Activated naive CD8-positive, alpha-beta T cell treated with anti-CD3 and anti-CD28 coated beads, Interleukin-2, amount 10 ng/mL, durations not matched to agents 7 days and 5 days (primary cell): ENCODE measurements at places on chromosomes 2 and 18. TPM values are rescaled to one million over a fixed set of nuclear protein-coding genes. Genes with fewer than 3 reads are reported as not detected.
A peak's percentile ranks its signal among the peaks of the same experiment; 100 is the strongest.

Gene EPAS1
- total RNA-seq: 11.7 TPM

Gene LCT
- 0.39 TPM for total RNA-seq

Gene TAF4B
- total RNA-seq: 7.3 TPM

Gene TYMS
- 306 TPM for total RNA-seq

Gene CCBE1
- not detected for total RNA-seq

Gene OST4
- 302 TPM for total RNA-seq

Gene ANKRD62
- total RNA-seq: not detected

- peaks cover 3% of the 10 kb centered on the region for H3K4me1 ChIP-seq
- DNase-seq: no peak
- H3K27me3 ChIP-seq: no peaks in the 10 kb centered on the region
Measured at GRCh38 chr2:205994344-205994743, 91.6 kb downstream of the INO80D start.

DNA sequence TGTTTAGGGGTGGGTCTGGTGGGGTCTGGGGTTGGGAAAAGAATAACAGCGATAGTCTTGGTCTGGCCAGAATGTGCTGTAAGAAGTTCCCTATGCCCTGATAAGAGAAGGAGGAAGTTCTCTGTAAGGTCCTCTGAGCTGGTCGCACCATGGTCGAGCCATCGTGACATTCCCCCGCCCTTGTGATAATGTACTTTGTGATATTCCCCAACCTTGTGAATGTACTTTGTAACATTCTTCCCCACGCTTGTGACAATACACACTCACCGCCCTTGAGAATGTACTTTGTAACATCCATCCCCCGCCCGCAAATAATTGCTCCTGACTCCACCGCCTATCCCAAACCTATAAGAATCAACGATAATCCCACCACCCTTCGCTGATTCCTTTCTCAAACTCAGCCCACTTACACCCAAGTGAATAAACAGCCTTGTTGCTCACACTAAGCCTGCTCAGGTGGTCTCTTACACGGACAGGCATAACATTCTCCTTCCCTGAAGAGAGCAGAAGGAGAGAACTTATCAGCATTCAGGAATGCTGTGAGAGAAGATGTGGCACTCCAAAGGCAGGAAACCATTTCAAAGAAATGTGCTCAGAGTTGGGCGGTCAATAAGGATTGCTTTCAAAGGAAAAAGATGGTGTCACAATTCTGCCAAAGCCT is 17.8 kb upstream of the DUSP19 start:
- peaks cover 27% of the 10 kb centered on the region for H3K27me3 ChIP-seq
- H3K4me3 ChIP-seq: no peak overlapping the region
- no peaks in the 10 kb centered on the region for H3K4me1 ChIP-seq
- H3K36me3 ChIP-seq: no peaks in the 10 kb centered on the region

GRCh38 chr18:11500153-11501122 is 109.0 kb upstream of the SLC35G4 start:
- DNase-seq: no peak
- no peak overlapping the region for H3K4me3 ChIP-seq
- no peak overlapping the region for H3K27ac ChIP-seq
- no peaks in the 10 kb centered on the region for H3K4me1 ChIP-seq
- no peaks in the 10 kb centered on the region for H3K36me3 ChIP-seq

DNA sequence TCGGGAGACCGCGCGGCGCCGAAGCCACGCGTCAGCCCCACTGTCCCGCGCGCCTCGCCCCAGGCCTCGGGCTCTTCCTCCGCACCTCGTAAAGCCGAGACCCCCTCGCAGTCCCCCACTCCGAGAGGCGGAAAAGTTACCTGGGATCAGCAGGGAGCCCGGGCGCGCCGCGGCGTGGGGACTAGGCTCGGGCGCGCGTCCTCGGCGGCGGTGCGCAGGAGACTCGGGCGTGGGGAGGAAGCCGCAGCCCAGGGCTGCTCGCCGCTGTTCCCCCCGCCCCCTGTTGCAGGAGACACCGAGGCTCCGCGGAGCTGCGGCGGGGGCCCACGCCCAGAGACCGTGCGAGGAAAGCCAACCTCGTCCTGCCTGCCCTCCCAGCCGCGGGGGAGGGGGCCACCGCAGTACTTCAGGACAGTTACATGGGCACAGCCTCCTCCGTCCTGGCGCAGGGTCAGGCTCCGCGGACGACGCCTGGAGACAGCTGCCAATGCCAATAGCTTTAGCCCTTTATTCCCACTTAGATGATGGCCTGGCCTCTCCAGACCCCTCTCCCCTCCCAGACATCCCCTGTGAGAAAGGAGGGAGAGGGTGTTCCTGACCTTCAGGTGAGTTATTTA is at the start of gene EPB41L3:
Gene EPB41L3 (minus strand): TSS at position 225 of the 617 bp plus-strand sequence. CDS start 54,814 bp downstream, outside the sequence.
- no peak within 1 kb of the TSS for H3K27ac ChIP-seq
- H3K4me1 ChIP-seq: no peaks in the 10 kb centered on the region
- no peaks in the 10 kb centered on the region for H3K36me3 ChIP-seq
- peaks cover 60% of the 10 kb centered on the region for H3K27me3 ChIP-seq
- peak; percentile 31 for DNase-seq

- no peak overlapping the region for H3K27ac ChIP-seq
- H3K27me3 ChIP-seq: no peaks in the 10 kb centered on the region
- no peaks in the 10 kb centered on the region for H3K36me3 ChIP-seq
- no peaks in the 10 kb centered on the region for H3K4me1 ChIP-seq
- H3K4me3 ChIP-seq: no peak overlapping the region
Measured at GRCh38 chr2:226002438-226002837, 602.9 kb downstream of the NYAP2 start.

DNA sequence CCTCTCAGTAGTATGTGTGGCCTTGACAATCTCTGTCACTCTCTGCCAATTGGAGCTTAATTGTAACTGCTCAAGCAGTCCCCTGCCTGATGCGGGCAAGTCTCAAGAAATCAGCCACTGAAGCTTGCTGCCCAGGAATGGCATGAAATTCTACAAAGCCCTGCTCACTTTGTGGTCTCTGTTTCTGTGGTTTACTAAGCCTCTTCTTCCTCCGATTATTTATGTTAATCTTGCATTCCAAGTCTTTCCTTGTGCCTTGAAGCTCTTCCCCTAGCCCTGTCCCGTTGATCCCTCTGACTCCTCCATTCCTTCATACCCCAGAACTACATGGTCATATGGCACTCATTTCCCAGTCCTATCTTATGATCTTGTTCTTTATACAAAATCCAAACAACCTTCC is 489.3 kb upstream of the CHST9 start:
- H3K36me3 ChIP-seq: peaks cover 2% of the 10 kb centered on the region
- H3K27ac ChIP-seq: no peak overlapping the region
- DNase-seq: no peak
- H3K4me3 ChIP-seq: no peak overlapping the region
- H3K27me3 ChIP-seq: no peaks in the 10 kb centered on the region

- no peak for DNase-seq
- no peaks in the 10 kb centered on the region for H3K4me1 ChIP-seq
- no peaks in the 10 kb centered on the region for H3K36me3 ChIP-seq
- no peaks in the 10 kb centered on the region for H3K27me3 ChIP-seq
- no peak overlapping the region for H3K27ac ChIP-seq
Measured at GRCh38 chr2:210895132-210895531, 338.7 kb downstream of the CPS1 start.

DNA sequence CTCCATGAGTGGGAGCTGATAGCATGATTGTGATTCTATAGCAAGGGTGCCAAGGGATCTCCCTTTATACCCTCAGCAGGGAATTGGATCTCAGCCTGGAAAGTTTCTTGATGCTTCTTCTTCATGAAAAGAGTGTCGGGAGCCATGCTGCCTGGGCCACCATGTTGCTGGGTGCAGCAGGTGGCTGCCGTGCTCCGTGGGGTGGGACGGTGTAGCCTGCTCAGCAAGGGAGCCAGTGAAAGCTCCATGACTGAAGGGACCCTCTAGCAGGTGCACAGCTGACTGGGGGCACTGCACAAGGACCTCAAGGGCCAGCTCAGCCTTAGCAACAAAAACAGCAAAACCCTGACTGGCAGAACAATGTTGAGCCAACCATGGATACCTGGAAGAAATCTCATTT is 368.9 kb upstream of the HS6ST1 start:
- peaks cover 10% of the 10 kb centered on the region for H3K27me3 ChIP-seq
- peak overlapping the region; percentile 28 for H3K27ac ChIP-seq
- no peak overlapping the region for H3K4me3 ChIP-seq
- peaks cover 24% of the 10 kb centered on the region for H3K4me1 ChIP-seq
- DNase-seq: no peak
- no peaks in the 10 kb centered on the region for H3K36me3 ChIP-seq

- no peak overlapping the region for H3K4me3 ChIP-seq
- peaks cover 13% of the 10 kb centered on the region for H3K4me1 ChIP-seq
- peaks cover 24% of the 10 kb centered on the region for H3K36me3 ChIP-seq
Measured at GRCh38 chr2:10568736-10569432, 120.8 kb upstream of the ODC1 start.

GRCh38 chr2:25105336-25106085 is 62.9 kb downstream of the POMC start:
- DNase-seq: no peak
- no peaks in the 10 kb centered on the region for H3K36me3 ChIP-seq
- no peaks in the 10 kb centered on the region for H3K4me1 ChIP-seq
- peaks cover 6% of the 10 kb centered on the region for H3K27me3 ChIP-seq

GRCh38 chr18:36821681-36822080 is 7.1 kb downstream of the TPGS2 start:
- no peak overlapping the region for H3K27ac ChIP-seq
- peaks cover 18% of the 10 kb centered on the region for H3K4me1 ChIP-seq
- H3K4me3 ChIP-seq: no peak overlapping the region
- no peak for DNase-seq
- no peaks in the 10 kb centered on the region for H3K27me3 ChIP-seq
- peaks cover 35% of the 10 kb centered on the region for H3K36me3 ChIP-seq

DNA sequence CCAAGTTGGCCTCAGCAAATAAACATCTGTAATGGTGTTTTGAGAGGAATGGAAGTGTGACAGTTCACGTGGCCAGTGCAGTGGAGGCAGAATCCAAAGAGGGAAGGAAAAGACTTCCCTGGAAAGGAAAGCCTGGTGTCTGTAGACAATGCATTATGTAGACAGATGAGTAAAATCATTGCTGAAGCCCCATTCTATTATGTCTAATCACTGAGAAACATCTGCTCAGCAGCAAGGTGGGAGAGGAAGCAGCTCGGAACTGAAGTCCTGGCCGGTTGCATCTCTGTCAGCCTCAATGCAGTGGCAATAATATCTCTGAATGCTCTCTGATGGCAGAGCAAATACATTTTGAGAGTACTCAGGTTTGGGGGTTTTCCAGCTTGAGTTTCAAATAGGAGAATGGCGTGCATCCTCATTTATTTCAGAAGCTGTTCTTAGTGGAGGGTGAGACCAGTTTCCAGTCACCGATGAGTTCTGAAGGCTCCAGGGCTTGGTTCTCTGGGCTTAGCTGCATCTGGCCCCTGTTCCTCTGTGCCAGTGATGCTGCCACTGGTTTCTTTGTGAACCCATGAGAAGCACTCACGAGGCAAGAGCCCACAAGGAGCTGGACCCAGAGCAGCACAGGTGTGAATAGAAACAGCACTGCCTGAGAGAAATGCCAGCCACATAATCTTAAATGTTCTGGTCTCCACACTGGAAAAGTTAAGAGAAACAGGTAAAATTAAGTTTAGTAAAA is 63.3 kb downstream of the RPIA start:
- peaks cover 14% of the 10 kb centered on the region for H3K4me1 ChIP-seq
- H3K4me3 ChIP-seq: peak overlapping the region; percentile 39
- no peaks in the 10 kb centered on the region for H3K27me3 ChIP-seq
- H3K36me3 ChIP-seq: peaks cover 62% of the 10 kb centered on the region

DNA sequence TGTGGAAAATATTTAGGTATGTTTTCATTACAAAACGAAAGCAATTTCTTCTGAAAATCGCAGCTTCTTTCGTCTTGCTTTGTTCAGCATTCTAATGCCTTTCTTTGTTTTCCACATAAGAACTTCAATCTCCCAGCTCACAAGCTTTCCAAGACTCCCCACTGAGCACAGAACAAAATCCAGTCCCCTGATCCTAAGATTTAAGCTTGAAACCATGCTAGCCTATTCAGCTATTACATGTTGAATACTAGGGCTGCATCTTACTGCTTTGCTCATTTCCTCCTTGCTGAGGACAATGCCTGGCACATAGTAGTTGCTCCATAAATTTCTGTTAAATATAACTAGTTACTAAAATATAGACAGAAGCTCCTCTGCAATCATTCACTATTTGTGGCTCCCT is 160.6 kb downstream of the GALNT3 start:
- H3K27ac ChIP-seq: no peak overlapping the region
- no peak overlapping the region for H3K4me3 ChIP-seq
- peaks cover 7% of the 10 kb centered on the region for H3K27me3 ChIP-seq
- no peak for DNase-seq
- peaks cover 12% of the 10 kb centered on the region for H3K4me1 ChIP-seq
- H3K36me3 ChIP-seq: no peaks in the 10 kb centered on the region

- DNase-seq: no peak
- no peak overlapping the region for H3K4me3 ChIP-seq
- no peak overlapping the region for H3K27ac ChIP-seq
- no peaks in the 10 kb centered on the region for H3K4me1 ChIP-seq
- no peaks in the 10 kb centered on the region for H3K36me3 ChIP-seq
Measured at GRCh38 chr18:50707855-50708469, 111.9 kb downstream of the MRO start.

DNA sequence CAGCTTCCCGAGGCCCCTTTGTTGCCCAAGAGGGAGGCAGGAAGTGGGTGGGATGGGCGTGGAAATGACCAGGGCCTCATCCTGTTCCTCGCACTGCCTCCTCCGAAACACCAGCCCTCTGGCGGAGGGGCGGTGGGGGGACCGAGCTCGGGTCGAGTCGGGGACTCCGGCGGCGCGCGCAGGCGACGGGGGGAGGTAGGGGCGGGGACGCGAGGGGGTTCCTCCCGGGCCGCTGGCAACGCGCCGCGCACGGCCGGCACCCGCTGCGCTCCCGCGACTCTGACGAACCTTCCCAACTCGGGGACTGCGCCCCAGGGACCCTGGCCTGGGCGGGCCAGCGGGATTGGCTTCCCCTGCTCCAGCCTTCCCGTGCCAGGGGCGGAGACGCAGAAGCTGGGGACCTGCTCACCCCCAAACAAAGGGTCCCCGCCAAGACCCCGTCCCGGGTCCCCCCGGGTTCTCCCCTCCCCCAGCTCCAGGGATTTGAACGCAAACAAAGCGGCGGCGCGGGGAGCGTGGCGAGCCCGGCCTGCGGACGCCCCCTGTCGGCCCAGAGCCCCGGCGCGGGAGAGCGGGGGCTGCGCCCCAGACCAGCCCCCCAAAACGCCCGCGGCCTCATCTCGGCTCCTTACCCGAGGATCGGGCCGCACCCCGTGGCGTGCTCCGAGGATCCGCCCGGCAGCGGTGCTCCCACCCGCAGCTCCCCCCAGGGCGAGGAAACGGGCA is 1.2 kb downstream of the SEMA4C start:
- peak; percentile 77 for DNase-seq
- peaks cover 1% of the 10 kb centered on the region for H3K27me3 ChIP-seq
- H3K4me3 ChIP-seq: peak overlapping the region; percentile 85
- H3K36me3 ChIP-seq: peaks cover 3% of the 10 kb centered on the region
- H3K27ac ChIP-seq: peak overlapping the region; percentile 81
